Osteocyte (in vitro differentiated cells): ENCODE measurements at places on chromosomes 13 and 19. TPM values are rescaled to one million over a fixed set of nuclear protein-coding genes. Genes with fewer than 3 reads are reported as not detected.

Gene FUT1
- total RNA-seq, result 0.11 TPM in 1 of 2 replicates, not detected in the other

- no peak for DNase-seq
These were observed 426.9 kb downstream of the PCDH9 start for GRCh38 chr13:66803013-66803807.

- DNase-seq, result no peak
These were observed 195.8 kb upstream of the RNF113B start for GRCh38 chr13:98372876-98373275.

- DNase-seq, result no peak
These were observed 25.5 kb downstream of the AP2S1 start for GRCh38 chr19:46824890-46825730.
